ENCODE measurements at places on chromosomes 3 and 15. TPM values are rescaled to one million over a fixed set of nuclear protein-coding genes. Genes with fewer than 3 reads are reported as not detected.
A peak's percentile ranks its signal among the peaks of the same experiment; 100 is the strongest.

- DNase-seq: peak; percentile 27
These were observed 10.2 kb downstream of the TRA2B start for GRCh38 chr3:185927501-185928200.

Gene LMOD3
- not detected for total RNA-seq

DNA sequence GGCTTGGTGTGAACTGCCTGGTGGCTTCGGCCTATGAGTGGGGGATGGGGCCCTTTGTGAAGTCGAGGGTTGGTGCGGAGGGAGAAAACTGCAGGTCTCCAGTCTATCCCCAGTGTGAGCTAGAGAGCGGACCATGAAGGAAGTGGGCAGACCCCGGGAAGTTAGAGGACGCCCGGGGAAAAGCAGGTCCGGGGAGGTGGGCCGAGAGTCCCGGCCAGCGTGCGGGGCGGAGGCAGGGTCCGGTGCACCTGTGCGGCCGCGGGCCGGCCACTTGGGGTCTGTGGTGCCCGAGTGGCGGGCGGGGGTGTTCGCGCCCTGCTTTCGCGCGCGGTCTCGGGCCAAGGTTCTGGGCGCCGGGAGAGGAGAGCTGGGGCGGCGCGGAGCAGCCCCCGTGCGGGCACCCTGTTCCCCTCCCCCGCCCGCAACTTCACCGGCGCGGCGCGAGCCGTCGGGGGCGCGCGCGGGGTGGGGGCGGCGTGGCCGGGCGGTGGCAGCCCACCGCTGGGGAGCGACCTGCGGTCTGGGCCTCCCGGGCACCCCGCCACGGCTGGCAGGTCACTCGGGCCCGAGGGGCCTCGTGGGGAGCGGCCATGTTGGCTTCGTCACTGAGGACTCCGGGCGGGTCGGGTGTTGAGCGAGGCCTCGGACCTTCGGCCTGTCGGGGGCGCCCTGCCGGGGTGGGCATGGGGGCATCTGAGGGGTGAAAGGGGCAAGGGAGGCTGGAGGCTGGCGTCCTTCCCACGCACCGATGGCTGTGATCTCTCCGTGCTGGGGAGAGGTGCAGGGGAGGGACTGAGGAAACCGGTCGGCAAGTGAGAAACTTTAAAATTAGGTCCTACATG, 4.8 kb downstream of the UBE2E1 start:
- DNase-seq: peak; percentile 65

Gene CSTA
- total RNA-seq: not detected

DNA sequence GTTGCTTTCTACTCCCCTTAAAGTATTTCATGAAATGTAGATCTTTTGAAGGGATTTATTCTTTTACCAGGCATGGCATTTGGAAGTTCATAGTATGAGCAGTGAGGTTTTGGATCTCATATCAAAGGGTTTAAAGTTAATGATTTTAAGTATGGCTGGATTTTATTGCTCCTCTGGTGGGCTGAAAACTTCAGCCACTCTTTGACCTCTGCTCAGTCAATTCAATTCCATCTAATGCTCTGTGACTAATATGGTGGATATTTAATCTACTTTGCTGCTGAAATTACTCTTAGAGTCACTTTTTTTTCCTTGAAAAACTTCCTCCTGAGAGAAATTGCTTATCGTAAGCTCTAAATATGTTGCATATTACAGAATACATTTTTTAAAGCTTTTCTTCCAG, 218.6 kb downstream of the NR2F2 start:
- DNase-seq: no peak

DNA sequence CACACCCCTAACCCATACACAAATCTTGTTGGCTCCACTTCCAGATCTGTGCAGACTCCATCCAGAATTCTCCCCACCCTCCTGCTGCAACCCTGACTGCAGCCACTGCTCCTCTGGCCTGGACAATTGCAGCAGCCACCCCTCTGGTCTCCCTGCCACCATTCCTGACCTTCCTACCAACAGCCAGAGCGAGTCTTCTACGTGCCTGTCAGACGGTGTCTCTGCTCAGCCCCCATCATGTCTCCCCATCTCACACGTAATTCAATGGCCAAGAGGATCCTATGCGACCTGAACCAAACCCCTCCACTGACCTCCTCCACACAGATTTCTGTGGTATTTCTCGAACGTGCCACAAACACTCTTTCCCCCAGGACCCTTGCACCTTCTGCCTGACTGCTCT, 103.3 kb downstream of the TPRA1 start:
- no peak for DNase-seq

DNA sequence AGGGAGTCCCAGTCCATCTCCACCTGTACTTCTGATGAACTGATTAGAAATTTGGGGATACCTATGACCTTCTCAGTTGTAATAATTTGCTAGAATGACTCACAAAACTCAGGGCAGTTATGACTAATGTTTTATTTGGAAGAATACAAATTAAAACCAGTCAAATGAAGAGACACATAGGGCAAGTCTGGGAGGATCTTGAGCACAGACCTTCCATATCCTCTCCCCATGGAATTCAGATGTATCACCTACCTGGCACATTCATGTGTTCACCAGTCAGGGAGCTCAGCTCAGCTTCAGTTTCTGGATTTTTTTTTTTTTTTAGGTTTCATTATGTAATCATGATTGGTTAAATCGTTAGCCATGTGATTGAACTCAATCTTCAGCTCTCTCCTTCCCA, 247.7 kb downstream of the VGLL3 start:
- DNase-seq: no peak

DNA sequence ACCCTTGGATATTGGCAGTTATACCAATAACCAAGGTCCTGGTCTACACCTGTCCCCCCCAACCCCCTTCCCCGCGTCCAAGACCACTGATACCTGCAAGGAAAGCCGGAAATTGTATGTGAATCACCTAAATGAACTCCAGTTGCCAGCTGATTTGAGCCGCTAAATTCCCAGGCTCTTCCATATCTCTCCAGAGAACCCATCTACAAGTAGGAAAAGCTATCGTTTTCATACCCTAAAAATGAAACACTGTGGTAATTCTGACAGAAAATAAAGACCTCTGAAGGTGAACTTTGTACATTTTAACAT, 114.2 kb upstream of the ICE2 start:
- DNase-seq: no peak

Gene NGRN
- 114 TPM for total RNA-seq

Gene DUOXA2
- total RNA-seq: not detected

- DNase-seq: no peak
These were observed 101.5 kb upstream of the TGFBR2 start for GRCh38 chr3:30504939-30505338.

Gene GOLGA6B
- total RNA-seq: not detected

Gene GOLGA8S
- not detected for total RNA-seq

DNA sequence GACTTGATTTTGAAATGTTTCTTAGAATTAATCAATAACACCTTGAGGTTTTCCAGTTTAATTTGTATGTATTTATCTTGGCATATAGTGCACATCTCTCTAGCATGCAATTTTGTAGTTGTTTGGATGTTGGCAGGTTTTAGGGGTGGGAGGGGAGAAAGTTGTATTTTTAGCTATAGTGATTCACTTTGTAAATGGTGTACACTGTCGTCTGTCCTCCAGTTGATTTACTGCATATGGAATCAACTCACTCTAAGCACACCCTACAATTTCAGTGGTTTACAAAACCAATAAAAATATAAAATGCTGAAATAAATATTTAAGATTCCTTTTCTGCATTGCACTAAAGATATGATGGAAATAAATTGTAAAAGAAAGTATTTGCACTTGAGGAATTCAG, 199.1 kb downstream of the CDIN1 start:
- DNase-seq: no peak

DNA sequence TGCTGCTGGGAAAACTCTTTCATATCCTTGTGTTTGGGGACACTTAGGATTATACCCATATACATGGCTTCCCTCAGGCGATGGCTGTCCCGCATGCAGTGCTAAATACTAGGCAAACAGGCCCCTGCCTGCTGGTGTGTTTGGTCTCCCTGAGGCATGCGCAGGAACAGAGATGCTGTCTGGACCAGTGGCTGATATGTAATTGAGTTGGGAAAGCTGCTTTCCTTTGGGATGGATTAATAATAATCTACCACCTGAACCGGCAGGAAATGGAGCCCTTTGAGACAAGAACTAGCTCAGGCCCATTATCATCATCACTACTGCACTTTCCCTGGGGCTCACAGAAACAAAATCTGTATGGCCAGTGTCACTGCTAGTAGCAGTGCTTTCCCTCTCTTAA, 18.0 kb downstream of the ZDHHC3 start:
- DNase-seq: no peak

Gene EPHA6
- total RNA-seq: not detected

- DNase-seq: no peak
These were observed 38.7 kb downstream of the FGD5 start for GRCh38 chr3:14857506-14857905.

GRCh38 chr15:91022832-91023129, 387 bp upstream of the VPS33B start:
- no peak for DNase-seq

- peak; percentile 20 for DNase-seq
These were observed 19.9 kb downstream of the NDUFB4 start for GRCh38 chr3:120615847-120616609.

GRCh38 chr3:4043867-4044575, 244.8 kb downstream of the LRRN1 start:
- DNase-seq: no peak

DNA sequence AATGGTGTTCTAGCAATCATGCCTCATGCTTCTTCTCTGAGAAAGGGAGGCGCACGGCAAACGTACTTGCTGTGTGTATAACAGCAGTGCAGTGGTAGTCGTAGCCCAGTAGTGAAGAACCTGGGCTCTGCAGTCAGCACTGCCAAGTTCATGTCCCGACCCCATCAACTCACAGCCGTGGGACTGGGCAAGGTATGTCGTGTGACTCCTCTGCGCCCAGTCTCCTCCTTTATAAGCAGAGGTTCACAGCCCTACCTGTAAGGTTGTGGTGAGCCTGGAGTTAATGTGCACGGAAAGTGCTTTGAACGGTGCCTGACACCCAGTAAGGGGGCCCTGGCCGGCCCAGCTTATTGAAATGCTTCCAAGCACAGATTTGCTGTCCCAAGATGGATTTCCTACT, 26.6 kb downstream of the EHD4 start:
- DNase-seq: no peak

DNA sequence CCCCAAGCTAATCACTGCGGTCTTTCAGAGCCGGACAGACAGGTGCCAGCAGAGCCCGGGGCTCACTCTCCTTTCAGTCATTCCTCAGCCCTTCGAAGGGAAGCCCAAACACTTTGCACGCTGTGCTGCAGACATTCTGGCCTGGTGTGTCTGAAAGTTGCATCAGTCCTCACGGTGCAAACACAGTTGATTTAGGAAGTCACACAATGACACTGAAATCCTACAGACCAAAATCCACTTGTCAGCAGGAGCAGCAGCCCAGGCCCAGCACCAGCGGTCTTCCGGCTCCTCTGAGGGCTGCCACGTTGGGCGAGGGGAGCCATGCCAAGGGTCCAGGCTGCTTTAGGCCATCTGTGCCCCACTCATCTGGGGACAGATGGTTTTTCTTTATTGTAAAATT, 61.6 kb downstream of the RGMA start:
- DNase-seq: no peak

- DNase-seq: no peak
These were observed 19.8 kb upstream of the FGF12 start for GRCh38 chr3:192747145-192747544.

GRCh38 chr3:64908251-64908685, 220.5 kb upstream of the ADAMTS9 start:
- no peak for DNase-seq

Measured in G401 (cell line).